Right lobe of liver (tissue), 6 donors: ENCODE measurements at places on chromosomes 16 and 17. TPM values are rescaled to one million over a fixed set of nuclear protein-coding genes. Genes with fewer than 3 reads are reported as not detected.

KLHL11 gene
- 6.0 TPM for total RNA-seq

TMC7 gene
- total RNA-seq: 0.25 TPM

CD300A gene
- total RNA-seq: 7.4 TPM

DNA sequence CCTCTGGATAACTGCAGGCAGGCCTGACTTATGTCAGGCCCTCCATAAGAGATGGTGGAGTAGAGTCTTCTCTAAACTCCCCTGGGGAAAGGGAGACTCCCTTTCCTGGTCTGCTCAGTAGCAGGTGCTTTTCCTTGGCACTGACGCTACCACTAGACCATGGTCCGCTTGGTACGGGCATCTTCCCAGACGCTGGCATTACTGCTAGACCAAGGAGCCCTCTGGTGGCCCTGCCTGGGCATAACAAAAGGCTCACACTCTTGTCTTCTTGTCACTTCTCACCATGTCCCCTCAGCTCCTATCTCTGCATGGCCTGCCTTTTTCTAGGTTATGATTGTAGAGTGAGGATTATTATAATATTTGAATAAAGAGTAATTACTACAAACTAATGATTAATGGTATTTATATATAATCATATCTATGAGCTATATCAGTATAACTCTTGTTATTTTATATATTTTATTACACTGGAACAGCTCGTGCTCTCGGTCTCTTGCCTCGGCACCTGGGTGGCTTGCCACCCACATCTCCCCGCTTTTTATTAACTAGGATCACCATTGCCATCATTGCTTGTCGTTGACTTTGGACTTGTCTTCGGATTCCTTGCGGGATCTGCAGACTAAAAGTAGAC is 59.8 kb upstream of the ARL4D start:
- H3K4me1 ChIP-seq: no peaks in the 10 kb centered on the region
- H3K36me3 ChIP-seq: no peaks in the 10 kb centered on the region
- no peaks in the 10 kb centered on the region for H3K27me3 ChIP-seq
- H3K27ac ChIP-seq: no peak overlapping the region

DNA sequence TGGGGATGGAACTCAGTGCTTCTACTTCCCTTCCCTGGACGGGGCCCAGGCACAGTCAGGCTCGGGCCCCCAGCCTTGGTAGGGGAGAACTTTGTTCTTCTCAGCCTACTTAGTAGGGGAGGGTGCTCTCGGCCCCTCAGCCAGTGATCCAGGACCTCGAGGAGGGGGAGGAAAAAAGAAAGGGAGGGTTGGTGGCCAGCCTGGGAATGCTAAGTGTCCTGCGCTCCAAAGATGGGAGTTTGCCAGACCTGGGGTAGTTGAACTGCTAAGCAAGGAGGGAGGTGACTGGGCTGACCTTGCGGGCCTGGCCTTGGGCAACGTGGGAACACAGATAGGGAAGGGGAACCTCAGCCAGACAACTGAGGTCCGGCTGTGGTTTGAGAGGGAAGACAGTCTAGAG is 12.2 kb downstream of the ADGRG1 start:
- H3K4me1 ChIP-seq: no peaks in the 10 kb centered on the region
- no peak for DNase-seq
- H3K4me3 ChIP-seq: no peak overlapping the region

DNA sequence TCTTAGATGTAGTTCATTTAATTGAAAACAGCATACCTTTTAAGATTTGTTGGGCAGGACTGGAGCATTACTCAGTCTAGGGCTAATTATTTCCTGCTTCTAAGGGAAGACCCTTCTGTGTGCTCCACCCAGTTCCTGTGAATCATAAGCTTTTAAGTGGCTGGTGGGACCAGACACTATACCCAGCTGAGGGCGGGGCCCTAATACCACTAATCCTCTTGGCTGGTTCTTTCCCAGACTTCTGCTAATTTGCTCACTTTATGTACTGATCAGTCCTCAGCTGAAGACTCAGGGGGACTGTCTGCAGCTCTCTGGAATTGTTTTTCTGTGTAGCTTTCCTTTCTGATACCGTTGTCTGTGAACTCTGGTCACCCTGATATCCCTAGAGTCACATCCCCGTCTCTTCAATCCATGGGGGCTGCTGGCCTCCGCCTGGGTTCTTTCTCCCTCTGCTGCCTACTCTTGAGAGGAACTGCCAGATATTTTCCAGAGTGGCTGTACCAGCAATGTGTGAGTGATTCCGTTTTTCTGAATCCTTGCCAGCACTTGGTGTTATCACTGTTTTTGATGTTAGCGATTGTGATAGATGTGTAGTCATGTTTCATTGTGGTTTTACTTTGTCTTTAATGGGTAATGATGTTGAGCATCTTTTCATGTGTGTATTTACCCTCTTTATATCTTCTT is 35.1 kb downstream of the MFSD11 start:
- no peaks in the 10 kb centered on the region for H3K4me1 ChIP-seq
- no peaks in the 10 kb centered on the region for H3K36me3 ChIP-seq
- no peak overlapping the region for H3K27ac ChIP-seq

DNA sequence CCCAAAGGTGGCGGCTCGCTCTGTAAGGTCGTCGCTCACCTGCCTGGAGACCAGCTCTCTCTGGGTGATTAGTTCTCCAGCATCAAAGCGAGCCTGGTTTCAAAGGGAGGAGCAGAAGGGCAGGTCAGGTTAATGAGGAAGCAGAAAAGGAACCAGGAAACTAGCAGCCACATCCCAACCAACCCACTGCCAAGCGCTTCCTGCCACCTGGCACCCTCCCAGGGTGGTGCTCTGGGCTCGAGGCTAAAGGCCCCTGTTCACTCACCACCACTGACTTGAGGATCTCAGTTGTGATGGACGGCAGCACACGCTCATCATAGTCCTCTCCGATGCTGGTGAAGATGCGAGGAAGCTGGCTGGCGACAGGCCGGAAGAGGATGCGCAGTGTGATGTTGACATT is 5.6 kb downstream of the PHB1 start:
- no peak overlapping the region for H3K4me3 ChIP-seq
- H3K4me1 ChIP-seq: no peaks in the 10 kb centered on the region
- H3K27ac ChIP-seq: no peak overlapping the region

DNA sequence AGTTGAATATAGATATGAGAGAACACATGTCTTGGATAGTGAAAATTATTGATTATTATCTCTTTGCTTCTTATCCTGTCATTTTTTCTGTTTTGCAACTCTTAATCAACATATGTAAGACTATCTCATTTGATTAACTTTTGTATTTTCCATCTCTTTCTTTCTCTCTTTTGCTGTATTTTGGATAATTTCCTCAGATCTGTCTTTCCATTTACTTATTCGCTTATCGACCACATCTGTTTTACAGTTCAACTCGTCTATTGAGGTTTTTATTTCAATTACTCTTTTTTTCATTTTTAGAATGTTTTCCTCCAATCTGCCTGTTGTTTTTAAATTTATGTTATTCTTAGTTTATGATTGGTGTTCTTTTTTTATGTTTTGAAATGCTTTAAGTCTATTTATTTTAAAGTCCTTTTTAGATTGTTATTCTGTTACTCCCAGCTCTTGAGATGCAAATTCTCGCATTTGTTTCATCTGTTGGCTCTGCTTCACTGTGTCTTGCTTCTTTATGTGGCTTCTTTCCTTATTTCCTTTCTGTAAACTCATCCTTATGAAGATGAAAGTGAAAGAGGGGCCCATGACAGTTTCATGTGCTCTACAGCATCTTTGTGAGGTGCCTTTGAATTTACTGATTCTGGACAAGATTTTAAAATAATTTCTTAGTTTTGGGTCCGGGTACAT is 87.8 kb upstream of the IRX5 start:
- no peaks in the 10 kb centered on the region for H3K36me3 ChIP-seq
- no peak for DNase-seq
- no peak overlapping the region for H3K4me3 ChIP-seq
- H3K27me3 ChIP-seq: no peaks in the 10 kb centered on the region
- no peaks in the 10 kb centered on the region for H3K4me1 ChIP-seq
